ENCODE measurements at places on chromosomes 12 and 14. TPM values are rescaled to one million over a fixed set of nuclear protein-coding genes. Genes with fewer than 3 reads are reported as not detected.

Gene RPS29
- total RNA-seq, result 7,662 TPM

Gene GALNT8
- total RNA-seq, result 0.72 TPM

DNA sequence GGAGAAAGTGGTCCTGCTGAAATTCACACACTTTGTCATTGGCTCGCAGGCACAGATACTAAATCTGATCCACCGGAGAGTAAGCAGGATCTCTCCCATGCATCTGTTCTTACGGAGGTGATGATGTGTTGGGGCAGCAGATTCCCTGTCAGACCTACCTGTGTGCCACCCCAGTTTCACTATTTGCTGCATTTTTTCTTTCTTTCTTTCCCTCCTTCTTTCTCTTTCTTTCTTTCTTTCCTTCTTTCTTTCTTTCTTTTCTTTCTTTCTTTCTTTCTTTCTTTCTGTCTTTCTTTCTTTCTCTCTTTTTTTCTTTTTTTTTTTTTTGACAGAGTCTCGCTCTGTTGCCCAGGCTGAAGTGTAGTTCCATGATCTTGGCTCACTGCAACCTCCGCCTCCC is 37.4 kb downstream of the WSCD2 start:
- no peak for DNase-seq

- DNase-seq, result no peak
Measured at GRCh38 chr14:104399432-104400155, 180.0 kb upstream of the C14orf180 start.

DNA sequence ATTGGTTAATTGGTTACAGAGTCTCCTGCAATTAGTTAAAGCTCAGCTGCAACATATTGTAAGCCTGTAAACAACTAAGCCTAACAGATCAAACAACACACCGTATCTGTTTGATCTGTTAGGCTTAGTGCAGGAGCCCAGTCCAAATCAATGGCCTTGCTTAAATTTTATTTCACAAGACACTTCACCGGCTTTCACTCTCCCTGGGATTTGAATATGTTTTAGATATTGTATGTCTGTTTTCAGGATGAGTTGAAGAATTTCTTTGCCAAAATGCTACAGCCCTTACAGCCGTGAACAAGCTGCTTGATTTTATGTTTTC is 5.5 kb upstream of the RNASE1 start:
- no peak for DNase-seq

DNA sequence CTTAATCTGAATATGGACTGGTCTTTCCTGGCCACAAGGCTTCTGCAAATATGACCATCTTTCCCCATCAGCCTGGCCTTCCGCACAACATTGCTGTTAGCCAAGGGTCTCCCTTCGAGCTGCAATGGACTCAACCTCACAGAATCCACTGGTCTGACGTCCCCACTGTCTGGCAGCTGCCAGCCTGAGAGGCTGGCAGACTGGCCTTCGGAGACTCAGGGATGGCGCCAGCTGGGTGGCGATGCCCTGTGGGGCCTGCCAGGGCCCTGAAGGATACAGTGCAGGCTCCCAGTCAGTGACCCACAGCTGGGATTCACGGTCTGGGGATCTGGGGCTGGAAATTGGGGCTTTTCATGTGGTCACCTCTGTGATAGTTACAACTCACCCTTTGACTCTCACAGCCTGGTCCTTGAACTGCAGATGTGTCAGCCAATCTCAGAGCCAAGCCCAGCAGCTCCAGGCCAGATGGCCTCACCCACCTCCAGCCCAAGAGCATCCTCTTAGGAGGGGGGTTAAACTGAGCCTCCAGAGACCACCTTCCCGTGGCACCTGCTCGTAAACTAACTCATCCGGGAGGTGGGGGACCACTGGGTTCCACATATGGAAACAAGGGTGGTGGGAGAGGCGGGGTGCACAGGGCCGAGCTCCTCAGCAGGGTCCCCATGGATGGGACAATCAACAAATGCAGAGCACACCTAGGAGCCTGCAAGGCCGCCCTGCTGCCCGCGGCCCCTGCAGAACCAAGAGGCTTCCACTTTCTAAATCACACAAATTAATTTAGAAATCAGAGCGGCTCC is 21.1 kb upstream of the C14orf180 start:
- no peak for DNase-seq
